Stimulated activated CD4-positive, alpha-beta T cell treated with anti-CD3 and anti-CD28 coated beads, Interleukin-12 subunit alpha, Interleukin-12 subunit beta, amount 100 ng/mL, for 48 hours (primary cell): ENCODE measurements at places on chromosomes 6 and 20.

- no peak for DNase-seq
Measured at GRCh38 chr6:14877758-14878157, 368.1 kb upstream of the JARID2 start.

DNA sequence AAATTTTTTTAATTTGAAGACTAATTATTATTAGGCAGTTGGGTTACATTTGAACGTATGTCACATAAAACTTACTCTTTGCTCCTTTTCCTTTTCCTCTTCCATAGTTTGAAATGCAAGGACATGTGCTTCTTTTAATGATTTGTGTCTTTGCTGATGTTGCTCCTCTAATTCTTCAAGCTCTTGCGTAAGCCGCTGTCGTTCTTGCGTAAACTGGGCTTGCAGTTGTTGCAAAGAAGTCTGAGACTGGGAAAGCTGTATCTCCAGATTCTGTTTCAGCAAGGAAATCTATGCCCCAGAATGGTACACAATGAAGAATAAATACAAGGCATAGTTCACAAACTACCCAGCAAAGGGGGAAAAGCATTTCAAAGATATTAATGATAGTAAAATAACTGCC is 45.1 kb upstream of the MCM9 start:
- no peak for DNase-seq

DNA sequence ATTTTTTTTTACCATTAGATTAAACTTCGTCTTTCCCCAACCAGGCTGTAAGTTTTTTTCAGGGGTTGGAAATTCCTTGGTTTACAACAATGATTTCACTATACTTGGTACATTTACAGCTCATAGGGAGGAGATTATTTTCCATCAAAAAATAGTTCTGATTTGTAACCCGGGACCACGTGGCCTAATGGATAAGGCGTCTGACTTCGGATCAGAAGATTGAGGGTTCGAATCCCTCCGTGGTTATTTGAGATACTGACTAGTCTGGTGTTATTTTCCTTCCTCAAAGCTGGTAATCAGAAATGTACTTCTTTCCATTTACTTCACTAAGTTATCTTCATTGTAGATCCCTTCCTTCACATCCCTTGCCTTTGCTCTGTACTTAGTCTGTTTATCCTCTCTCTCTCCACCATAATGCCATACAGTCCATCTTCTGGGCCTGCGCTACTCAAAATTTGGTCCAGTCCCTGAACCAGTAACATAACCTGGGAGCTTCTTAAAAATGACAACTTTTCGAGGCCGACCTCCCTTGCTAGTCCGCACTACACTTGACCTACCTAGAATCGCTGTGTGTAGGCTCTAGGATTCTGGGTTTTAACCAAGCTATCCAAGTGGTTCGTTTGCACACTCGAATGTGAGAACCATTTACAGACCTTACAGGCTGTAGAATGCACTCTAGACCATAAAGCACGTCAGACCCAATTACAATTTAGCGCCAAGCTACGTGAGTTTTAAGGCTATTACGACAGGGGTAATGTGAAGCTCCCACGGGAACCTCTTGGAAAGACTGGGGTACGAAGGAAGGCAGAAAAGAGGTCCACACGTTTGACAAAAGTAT is 42.1 kb upstream of the BTN3A2 start:
- DNase-seq = peak; percentile 51

GRCh38 chr6:52254731-52255378 is 10.6 kb upstream of the IL17F start:
- DNase-seq = no peak

DNA sequence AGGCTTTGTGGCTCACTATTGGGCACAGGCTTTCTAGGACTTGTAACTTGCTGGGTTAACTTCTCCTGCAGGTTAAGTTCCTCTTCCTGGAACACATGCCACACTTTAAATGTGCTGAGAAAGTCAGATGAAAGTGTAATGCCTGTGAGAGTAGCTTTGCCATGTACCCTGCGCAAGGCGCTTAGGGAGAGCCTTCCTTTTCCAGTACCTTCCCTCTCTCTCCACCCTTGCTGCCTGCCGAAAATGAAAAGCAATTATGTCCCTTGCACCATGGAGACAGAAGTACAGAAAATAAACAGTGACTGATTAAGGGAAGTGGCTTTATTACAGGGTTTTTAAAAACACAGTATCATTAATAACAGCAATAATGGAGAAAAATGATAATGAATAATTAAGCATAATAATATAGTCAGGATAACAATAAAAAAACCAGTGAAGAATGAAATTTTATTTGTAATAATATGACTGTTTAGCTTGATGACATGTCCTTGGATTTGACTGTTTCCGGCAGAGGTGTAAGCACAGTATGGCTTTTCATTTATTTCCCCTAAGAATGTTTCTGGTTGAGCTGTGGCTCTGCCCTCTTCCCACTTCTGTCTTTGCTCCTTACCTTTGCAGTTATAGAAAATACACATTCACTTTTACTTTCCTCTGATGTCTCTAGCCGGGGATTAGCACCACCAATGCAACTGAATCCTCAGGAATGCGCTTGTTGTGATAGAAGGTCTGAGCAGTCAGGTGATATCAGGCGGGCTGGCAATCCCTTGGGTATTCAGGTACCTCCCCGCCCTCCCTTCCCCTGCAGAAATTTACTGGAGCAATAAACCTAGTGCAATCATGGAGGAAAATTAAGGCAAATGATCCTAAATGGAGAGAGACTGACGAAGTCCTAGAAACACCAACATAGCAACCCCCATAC is 472.3 kb upstream of the CITED2 start:
- no peak for DNase-seq

GRCh38 chr6:70616728-70617260 is 50.1 kb downstream of the SDHAF4 start:
- DNase-seq = no peak

GRCh38 chr6:42158011-42158410 is 15.2 kb upstream of the GUCA1A start:
- DNase-seq = no peak

- DNase-seq = no peak
Measured at GRCh38 chr20:43563429-43563828, 4.6 kb downstream of the SGK2 start.

DNA sequence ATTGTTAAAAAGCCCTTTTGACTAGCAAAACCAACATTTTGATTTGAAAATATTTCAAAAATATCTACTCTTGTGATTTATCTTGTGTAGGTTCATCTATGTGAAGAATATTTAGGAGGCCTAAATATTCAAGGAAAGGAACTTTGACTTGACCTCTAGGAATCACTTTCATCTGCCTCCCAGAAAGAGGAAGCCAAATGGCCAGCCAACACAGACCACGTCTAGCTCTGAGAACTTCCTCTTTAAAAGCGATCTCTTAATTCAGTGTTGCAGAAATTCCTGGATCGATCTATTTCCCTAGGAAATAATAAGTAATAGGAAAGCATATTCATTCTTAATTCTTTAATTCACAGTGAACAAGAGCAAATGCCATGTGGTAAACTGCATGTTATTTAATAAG is 9.6 kb upstream of the MOXD1 start:
- DNase-seq = no peak

DNA sequence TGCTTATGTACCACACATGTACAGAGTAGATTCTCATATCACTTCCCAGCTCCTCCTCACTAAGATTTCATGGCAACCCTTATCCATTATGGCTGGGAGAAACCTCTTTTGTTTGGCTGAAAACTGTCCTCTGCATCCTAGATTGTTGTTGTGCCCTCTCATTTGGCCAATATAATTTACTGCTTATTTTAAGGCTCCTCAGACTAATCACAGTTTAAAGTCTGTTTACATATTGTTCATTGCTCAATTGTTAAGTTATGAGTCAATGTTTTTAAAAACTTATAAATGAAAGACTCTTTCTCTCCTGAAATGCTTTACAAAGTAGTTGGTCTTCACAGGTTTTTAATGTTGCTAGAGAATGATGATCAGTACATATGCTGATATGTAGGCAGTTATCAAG is 57.3 kb downstream of the FAM83B start:
- DNase-seq = no peak

- no peak for DNase-seq
Measured at GRCh38 chr20:57804470-57805250, 94.8 kb upstream of the PMEPA1 start.

- no peak for DNase-seq
Measured at GRCh38 chr6:68732423-68732822, 97.3 kb downstream of the ADGRB3 start.

DNA sequence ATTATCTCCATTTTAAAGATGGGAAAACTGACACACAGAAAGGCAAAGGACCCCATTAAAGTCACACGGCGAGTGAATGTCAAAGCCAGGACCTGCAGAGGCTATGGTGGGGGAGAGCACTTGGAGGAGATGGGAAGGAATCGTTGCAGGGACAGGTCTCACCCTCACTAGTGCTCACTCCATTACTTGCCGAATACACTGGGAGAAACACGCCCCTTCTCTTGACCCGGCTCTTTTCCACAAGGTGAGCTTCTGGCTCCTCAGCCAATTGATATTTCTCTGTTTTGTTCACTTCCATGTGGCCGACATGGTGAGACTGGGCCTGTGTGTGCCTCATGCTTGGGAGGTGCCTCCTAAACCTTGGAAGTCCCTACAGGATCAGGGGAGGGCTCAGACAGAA is 117.8 kb upstream of the KCNG1 start:
- no peak for DNase-seq

DNA sequence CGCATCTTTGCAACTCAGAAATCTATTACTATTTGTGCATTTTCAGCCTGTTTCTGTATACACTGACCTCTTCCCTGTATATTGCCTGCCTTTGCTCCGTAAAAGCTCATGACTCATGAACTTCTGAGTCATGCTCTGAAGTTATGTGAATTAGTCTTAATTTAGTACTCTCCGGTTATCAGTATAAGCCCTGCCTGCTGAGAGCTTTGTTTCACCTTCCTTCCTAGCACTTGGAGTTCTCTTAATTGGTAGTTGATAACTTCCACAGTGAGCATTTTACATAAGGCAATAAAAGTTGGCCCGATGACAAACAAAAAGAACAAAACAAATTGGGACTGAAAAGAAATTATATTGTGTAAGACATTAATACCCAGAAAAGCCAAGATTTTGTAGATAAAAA is 231.4 kb downstream of the GJA1 start:
- no peak for DNase-seq

DNA sequence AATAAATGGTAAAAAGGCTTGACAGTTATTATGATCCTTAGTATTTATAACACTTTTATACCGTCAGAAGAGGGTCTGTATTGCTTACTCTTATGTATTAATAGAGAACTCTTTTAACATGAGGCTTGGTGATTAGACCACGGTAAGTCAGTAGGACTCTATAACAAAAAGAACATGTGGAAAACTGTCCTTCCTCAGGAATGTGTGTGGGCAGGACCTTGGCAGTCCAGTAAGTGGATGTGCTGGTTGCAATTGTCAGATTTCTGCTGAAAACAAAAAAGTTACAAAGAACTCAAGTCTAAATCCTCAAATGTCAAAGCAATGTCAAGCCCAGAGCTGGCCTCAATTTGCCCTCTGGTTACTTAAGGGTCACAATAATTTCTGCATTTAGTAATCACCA is 81.1 kb downstream of the PLCG1 start:
- no peak for DNase-seq
